Stromal cell of bone marrow (primary cell): ENCODE measurements at places on chromosomes 1 and 21.

- no peak for DNase-seq
These were observed 54.3 kb downstream of the KCNC4 start for GRCh38 chr1:110264430-110264829.

DNA sequence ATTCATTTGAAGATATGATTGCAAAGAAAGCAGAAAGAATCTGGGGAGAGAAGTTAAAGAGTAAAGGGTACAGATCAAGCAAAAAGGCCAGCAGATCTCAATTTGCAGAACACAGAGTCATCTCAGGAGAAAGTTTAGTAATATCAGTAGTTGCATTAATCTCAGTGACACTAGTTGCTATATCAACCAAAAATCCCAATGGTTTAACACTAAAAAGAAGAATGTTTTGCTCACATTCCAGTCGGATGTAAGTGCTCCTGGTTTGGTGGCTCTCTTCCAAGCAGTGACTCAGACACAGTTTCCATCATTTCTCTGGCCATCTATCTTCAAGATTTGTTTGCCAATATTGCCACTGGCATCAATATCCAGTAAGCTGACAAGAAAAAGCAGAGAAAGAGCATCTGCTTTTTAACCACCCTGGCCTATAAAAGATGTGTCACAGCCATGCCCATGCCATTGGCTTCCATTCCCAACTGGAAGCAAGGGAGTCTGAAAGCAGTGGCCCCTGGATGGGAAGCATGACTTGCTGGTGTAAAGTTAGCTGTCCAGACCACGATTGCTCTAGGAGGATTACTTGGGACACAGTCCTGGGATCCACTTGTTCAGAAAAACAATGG is 45.5 kb upstream of the AIM2 start:
- peak; percentile 51 for DNase-seq

DNA sequence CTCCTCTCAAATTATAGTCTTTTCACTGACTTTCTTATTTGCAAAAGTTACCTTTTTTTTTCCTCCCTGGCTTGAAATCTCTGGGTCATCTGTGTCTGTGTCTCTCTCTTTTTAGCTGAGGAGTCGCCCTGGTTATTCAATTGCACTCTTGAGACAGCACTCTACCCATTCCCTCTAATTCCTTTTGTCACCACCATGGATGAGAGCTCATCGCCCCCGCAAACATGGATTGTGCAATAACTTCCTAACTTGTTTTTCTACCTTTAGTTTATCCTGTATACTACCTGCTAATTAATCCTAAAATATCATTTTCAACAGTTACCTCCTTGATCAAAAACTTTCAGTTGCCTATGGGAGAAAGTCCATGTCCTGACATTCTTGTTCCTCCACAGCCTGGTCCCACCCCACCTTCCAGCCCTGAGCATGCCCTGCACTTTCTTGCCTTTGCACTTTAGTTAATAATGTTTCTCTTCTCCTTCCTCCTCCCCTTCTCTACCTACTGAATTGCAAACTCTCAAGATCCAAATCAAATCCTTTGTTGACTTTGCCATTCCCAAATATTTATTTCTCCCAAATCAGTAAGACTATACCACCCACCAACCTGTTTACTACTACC is 110.4 kb upstream of the MAGI3 start:
- no peak for DNase-seq

DNA sequence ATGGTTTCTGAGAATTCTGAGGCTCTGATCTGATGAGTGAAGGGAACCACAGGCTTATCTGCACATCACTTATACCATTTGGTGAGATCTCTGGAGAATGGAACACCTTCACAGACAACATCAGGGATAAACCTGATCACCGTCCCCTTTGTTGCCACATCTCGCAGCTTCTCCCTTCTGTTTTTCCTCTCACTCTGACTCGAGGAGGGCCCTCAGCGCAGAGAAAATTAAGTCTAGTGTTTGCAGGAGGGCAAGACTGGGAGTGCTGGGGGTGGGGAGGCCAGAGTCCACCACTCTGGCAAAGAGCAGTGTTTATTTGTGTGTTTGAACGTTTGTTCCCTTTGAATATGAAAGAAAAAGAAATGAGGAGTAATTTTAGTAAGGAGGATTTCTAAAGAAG is 29.0 kb upstream of the BATF3 start:
- DNase-seq, result no peak

- DNase-seq, result no peak
These were observed 213.7 kb upstream of the VAMP3 start for GRCh38 chr1:7557301-7557891.

- DNase-seq, result no peak
These were observed 191.4 kb downstream of the DAB1 start for GRCh38 chr1:57232500-57232899.

DNA sequence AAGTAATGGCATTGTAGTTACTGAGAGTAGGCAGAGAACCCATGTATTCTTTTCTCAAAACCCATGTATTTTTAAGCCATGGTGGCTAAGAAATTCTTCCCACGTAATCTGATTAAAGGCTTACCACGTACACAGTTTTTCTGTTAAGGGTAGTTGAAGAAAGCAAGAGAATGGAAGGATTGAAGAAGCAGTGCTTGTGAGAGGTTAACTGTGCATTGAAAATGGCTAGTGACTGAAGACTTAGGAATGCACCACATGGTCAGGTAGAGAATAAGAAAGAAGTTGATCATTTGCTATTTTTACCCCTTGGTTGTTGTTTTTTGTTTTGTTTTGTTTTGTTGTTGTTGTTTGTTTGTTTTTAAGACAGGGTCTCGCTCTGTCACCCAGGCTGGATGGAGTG is 178.9 kb upstream of the SNX7 start:
- no peak for DNase-seq

- no peak for DNase-seq
These were observed 3.0 kb downstream of the TMPRSS3 start for GRCh38 chr21:42392731-42393442.

- DNase-seq, result no peak
These were observed 14.1 kb downstream of the DISP1 start for GRCh38 chr1:222828939-222829338.

- DNase-seq, result peak; percentile 68
These were observed 86.1 kb downstream of the FASLG start for GRCh38 chr1:172745014-172745413.

GRCh38 chr1:117346206-117346928 is 20.9 kb upstream of the MAN1A2 start:
- DNase-seq, result no peak

DNA sequence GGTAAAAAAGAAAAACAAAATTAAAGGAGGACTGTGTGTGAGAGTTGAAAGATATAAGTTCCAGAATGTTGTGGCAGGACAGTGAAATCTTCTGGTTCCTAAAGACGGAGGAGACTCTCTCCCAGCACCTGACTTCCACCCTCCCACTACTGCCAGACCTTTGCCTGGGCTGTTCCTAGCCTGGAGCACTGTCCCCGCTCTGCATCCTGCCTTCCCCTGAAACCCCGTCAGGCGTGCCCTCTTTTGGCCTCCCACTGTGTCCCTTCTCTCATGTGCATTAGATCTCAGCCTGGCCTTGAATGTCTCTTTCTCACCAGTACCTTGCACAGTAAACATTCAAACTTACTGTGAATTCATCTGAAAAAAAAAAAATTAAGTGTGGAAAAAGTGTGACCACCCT is 74.1 kb downstream of the VPS26C start:
- no peak for DNase-seq

DNA sequence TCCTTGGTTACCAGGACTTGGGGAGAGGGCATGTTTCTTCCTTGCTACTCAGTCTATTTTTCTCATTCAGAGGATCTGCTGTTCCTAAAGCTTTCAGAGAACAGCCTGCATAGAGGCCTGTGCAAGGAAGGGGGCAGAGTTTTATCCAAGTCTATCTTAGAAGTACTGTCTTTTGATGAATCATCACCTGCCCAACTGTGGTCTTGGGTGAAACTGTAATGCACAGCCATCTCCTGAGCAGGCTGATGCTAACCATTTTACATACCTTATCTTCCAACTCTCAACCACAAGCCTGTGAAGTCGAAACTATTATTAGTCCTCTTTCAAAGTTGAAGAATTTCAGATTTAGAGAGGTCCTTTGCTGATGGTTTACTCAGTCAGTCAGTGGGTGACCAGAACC is 368.0 kb downstream of the HHAT start:
- DNase-seq, result no peak

DNA sequence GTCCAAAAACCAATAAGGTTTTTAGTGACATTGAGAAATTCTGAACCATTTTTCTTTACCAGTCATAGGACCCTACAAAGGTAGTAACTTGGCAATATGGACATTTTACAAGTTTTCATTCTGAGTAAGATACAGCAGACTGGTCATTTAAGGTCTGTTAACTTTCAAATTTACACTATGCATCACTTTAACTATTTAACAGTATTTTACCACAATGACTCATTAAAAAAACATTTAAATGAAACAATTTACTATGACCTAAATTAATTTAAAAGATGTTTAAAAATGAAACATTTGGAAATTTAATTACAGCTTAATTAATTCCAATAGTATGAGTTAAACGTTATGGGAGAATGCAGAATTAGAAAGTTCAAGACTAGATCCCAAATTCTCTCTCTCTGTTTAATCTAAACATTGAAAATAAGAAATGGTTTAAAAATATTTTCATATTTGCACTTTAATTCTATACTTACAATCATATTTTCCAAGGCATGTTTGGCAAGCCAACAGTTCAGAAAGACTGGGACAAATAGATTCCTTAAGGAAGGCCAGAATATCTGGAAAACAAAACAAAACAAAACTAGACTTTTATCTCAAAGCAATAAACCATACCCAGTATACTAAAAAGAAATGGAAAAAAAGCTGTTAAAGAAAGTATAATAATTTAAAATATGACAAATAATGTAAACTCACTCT is 140.9 kb downstream of the KCNT2 start:
- DNase-seq, result no peak

- DNase-seq, result no peak
These were observed 81.8 kb upstream of the WARS2 start for GRCh38 chr1:119222271-119222670.

- no peak for DNase-seq
These were observed 4.5 kb downstream of the RHBG start for GRCh38 chr1:156373546-156373945.

DNA sequence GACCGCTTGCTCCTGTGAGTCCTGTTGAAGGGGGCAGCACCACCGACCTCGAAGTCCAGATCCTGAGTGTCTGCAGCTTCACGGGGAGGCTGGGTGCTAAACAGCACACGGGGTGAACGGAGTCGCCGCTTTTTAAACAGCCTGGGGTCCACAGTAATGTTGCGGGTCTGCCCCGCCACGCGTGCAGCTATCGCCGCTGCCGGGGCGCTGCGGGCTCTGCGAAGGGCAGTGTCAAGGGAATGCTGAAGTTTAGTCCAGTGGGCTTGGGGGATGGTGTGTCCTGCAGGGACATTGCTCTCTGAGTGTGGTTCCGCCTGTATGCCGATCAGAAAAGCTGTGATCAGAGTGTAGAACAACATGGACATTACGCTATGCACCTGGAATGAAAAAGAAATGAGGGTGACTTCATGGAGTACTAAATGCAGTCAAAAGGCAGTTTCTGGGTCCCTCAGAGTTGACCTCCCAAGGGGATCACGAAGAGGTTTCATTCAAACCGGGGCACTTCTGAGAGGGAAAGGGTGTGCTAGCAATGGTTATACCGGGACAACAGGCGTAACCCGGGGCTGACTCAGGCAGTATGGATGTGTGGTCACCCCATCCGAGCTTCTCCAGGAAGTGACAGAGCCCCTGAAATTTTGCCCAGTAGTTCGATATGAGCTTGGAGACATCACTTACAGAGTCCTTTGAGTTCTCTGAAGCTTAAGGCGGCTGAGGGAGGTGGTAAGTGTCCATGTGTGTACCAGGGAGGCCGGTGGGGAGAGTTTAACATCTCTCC is 51.4 kb downstream of the NGF start:
- DNase-seq, result no peak

GRCh38 chr1:89085781-89086180 is 20.8 kb upstream of the GBP1 start:
- peak; percentile 37 for DNase-seq

DNA sequence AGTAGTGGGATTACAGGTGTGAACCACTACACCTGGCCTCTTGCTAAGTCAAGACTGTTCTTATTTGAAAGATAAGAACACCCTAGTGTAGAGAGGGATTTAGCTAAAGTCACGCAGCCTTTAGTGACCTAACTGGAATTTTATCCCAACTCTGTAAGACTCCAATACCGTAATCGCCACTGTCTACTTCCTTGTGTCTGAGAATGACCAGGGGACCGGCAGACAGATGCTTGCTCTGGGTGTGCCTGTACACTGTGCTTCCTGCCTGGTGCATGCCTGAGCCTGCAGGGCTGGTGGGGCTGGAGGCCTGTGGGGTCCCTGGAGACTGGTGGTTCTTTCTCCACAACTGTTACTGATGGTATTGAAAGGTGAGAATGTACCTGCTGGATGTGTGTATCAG is 15.3 kb downstream of the MFSD2A start:
- no peak for DNase-seq

DNA sequence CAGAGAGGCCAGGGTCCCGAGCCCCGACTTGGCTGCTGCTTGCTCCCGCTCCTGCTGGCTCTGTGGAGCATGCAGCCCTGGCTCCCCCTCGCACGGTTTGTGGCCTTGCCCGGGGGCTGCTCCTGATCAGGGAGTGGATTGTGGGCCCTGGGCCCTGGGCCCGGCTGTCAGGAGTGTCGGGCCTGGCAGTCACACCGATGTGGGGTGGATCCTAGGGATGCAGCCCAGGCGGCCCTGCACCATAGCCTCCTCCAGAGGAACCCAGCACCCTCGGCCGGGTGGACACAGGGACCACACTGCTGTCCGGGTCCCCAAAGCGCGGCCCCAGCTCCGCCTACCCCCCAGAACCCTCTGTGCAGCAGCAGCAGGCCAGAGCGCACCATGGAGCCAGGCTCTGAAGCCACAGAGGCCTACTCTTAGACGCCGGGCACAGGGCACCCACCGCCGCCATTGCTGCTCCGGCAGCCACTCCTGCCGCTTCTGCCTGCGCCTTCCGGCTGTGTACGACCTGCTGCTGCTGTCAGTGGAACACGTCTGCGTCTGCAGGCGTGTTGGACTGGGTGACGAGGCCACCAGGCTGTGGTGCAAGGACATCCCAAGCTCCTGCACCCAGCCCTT is 9.4 kb downstream of the SLX9 start:
- DNase-seq, result no peak
